ENCODE measurements at places on chromosomes 7 and 10. TPM values are rescaled to one million over a fixed set of nuclear protein-coding genes. Genes with fewer than 3 reads are reported as not detected.

SLC26A3 gene
- total RNA-seq, result not detected

UPK3B gene
- total RNA-seq, result 23.6 TPM

DNA sequence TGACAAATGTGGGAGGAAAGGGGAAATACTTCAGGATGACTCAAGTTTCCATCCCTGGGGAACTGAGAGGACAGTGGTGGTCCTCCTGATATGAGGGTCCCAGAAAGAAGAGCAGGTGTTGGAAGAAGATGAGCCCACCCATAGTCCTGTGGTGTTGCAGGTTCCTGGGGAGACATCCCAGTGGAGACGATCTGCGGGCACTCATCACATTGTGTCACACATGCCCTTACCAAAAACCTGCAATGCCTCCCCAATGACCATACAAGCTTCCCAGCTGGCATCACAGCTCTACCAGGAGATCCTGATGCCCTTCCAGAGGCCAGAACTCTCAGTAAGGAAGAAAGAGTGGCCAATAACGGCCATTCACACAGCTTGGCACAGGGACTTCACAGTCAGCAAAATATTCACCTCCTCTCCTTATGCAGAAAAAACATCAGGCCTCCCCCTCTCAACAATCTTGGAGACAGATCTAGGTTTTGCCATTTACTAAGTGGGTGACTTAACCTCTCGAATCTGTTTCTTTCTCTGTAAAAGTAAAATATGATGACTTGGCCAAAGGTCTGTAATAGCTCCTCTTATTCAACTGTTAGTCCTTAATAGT, 9.0 kb downstream of the PUS7 start:
- DNase-seq, result no peak

HNRNPF gene
- total RNA-seq, result 119 TPM

DNA sequence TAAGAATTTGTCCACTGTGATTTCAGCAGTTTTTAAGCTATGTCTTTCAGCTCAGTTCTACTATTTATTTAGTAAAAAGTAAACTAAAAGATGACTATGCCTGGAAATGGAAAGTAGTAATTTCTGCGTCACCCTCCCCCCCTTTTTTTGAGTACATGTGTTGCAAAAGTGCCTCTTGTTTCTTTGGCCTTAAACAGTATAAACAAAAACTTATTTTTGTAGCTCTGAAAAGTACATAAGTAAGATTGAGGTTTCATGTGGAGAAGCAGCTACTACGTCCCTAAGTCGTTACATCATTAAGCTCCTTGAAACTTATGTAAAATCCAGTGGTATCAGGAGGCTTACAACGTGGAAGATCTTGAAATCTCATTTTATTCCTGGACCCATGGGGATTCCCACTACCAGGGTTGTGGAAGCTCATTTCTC, 46.3 kb upstream of the HBP1 start:
- no peak for DNase-seq

DNA sequence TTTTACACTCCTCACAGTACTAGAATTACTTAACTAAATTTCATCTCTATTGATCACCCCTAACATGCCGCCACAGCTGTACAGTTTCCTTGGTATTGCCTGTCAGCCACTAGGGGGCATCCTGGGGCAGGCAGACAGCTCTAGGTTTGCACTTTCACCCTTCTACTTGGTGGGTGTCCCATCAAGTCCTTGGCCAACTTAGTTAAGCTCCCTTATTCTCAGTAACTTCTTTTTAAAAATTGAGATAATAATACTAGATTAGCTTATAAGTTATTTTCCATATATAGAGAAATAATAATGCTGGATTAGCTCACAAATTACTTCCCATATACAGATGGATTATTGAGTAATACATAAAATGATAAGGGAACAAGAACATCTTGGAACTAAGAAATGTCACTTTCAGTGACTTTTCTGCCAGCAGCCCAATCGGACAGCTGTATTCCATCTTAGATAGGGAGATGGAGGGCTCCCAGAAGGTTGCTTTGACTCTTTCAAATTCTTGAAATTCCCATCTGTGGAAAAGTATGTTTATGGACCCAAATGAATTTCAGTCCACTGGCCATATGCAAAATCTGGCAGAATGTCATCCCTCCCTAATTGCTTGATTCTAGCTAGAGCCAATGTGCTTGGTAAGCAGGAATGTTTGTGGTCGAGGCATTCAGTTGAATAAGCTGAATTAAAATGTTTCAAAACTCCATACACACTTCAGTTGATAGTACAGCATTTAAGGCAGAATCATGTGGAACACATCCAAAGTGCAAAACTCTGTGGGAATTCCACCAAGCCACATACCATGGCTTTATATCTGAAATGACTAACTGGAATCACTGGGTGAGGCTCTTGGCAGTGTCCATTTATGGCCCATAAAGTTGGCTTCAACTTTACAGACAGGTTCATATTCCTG, 309.7 kb downstream of the CSTF2T start:
- no peak for DNase-seq

NEBL gene
- total RNA-seq, result 28.4 TPM

SEMA3D gene
- total RNA-seq, result 102 TPM

TBXAS1 gene
- total RNA-seq, result 8.6 TPM

IGFBP3 gene
- 150 TPM for total RNA-seq

TMEM26 gene
- 11.7 TPM for total RNA-seq

DNA sequence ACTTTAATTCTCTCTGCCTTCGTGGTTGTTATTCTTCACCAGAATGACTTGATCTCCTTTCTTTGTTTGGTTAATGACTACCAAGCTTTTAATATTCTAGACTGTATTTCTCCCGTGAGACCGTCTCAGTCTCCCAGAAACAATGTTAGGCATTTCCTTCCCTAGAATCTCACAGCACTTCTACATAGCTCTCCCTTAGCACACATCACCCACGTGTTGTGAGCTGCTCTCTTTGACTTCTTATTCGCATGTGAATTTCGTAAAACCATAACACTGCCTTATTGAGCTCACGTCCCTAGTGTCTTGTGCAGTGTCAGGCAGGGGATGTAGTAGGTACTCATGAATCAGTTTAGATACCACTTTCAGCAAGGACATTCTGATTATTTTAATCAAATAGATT, 57.5 kb upstream of the MGAM2 start:
- no peak for DNase-seq

DNA sequence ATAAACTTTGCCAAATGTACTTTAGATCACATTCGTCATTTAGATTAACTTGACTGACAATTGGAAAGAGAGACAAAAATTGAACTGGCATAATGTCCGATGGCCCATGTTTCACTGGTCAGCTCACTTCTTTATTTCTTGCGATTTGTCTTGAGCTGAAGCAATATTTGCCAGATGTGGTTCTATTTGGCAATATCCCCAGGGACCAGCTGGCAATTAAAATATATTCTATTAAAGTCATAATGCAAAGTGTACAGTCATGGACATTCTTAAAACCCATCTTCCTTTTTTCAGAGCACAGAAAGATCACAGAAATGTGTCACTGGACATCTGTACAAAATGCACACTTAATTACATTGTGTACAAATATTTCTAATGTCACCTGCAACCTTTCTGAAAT, 26.3 kb downstream of the NEBL start:
- no peak for DNase-seq

DNA sequence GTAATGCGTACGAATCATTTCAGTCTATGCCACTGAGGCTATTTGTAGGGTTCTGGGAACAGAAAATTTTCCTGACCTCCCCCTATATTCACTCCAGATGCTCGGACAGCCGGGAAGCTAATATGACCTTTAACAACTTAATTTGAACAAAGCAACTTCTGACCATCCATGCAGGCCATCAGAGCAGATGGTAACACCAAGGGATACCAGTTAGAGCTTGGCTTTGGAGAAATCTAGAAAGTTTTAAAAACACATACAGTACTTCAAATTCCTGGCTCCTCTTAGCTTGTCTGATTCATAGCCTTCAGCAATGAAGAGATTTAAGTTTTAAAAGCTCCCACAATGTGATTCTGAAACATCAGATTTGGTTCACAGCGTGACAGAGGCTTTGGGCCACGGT, 257.3 kb downstream of the GPAM start:
- DNase-seq, result no peak

HEPACAM2 gene
- total RNA-seq, result 0.42 TPM

TRIM73 gene
- 3.8 TPM for total RNA-seq

GIMAP5 gene
- 25.6 TPM for total RNA-seq

- no peak for DNase-seq
Observed at GRCh38 chr7:44631458-44632115, 25.2 kb downstream of the OGDH start.

DNA sequence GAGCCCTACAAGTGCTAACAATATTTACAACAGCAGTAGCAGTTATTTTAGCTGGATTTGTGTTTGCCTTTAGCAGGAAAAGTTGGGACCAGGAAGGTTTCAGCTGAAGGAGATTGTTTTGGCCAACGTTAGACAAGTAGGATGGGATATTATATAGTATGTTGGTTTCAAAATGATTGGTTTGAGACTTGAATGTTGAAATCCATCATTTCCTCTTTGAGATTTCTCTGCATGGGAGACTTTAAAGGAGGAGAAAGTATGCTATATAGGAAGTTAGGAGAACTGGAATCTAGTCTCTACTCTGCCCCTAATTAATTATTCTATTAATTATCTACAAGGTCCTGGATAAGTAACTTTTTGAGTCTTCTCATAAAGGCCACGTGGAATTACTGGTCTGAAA, 263.8 kb downstream of the PTEN start:
- DNase-seq, result no peak

GRCh38 chr10:22711373-22711772, 3.0 kb downstream of the PIP4K2A start:
- no peak for DNase-seq

PIP gene
- total RNA-seq, result not detected

DNA sequence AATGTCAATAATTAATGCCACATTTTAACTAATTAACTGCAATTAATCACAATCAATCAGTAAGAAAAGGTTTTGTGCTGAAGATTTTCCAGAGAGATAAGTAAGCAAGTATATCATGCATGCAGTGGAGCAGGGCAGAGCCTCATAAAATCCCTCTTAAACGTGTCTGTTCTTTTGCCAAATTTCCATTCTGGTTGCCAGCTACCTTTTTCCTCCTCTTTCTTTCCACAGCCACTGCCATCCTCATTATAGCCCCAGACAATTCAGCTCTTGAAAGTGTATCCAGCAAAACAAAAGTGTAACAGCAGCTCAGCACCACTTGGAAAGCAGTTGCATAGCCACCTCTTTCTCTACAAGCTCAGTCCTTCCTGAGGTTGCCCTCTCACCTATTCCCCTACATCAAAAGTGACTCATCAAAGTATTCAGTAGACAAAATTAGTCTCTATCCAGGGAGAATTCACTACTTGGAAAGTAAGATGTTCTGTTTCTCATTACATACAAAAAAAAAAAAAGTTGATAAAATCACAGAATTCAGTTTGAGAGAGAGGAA, 26.9 kb upstream of the EPHB6 start:
- DNase-seq, result no peak

TMEM254 gene
- total RNA-seq, result 14.8 TPM

DNA sequence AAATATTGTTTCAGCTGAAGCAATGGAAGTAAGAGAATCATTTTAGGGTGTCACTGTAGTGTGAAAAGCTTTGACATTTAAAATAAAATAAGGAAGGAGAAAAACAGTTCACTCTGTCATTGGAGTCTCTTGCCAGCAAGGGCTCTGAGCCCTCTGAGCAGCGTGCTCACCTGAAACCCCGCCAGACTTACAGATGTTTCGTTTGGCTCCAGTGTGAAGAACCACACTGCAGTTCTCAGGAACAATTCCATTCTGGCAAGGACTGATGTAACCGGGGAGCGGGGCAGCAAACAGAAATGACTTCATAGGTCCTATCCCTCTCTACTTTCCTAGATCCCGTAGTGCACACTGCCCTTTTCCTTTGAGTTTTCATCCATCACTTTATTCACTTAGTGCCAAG, 164.3 kb downstream of the CELF2 start:
- DNase-seq, result no peak

- no peak for DNase-seq
Observed at GRCh38 chr10:93872375-93873158, 21.2 kb upstream of the SLC35G1 start.

HOGA1 gene
- 0.53 TPM for total RNA-seq

DNA sequence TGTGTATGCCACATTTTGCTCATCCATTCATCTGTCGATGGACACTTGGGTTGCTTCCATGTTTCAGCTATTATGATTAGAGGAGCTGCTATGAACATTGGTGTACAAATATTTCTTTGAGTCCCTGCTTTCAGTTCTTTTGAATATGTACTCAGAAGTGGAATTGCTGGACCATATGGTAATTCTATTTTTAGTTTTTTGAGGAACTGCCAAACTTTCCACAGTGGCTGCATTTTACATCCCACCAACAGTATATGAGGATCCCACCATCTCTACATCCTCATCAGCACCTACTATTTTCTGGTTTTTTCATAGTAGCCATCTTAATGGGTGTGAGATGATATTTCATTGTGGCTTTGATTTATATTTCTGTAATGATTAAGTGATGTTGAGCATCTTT, 44.7 kb upstream of the ZMIZ2 start:
- DNase-seq, result no peak

PVRIG gene
- total RNA-seq, result 0.21 TPM

DNA sequence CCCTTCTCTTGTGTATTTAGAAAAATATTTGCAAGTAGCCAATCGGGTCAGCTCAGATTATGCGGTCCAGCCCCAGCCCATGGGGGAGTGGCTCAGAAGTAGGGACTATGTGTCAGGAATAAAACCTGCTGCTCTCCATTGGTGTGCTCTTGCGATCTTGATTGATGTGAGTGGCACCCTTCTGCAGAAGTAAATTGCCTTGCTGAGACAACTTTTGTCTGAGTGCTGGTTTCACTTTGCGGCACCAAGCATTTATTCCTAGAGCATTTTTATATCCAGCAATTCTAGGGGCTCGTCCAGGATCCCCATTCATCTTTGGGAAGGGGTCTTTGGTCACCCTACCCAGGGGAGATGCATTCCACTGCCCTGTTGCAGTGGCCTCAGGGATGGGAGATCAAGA, 26.1 kb upstream of the FAM221A start:
- DNase-seq, result no peak
